AG08395 (cell line): ENCODE measurements at places on chromosomes 1 and 21.
A peak's percentile ranks its signal among the peaks of the same experiment; 100 is the strongest.

- DNase-seq = peak; percentile 14
These were observed 20.9 kb upstream of the MAN1A2 start for GRCh38 chr1:117346206-117346928.

DNA sequence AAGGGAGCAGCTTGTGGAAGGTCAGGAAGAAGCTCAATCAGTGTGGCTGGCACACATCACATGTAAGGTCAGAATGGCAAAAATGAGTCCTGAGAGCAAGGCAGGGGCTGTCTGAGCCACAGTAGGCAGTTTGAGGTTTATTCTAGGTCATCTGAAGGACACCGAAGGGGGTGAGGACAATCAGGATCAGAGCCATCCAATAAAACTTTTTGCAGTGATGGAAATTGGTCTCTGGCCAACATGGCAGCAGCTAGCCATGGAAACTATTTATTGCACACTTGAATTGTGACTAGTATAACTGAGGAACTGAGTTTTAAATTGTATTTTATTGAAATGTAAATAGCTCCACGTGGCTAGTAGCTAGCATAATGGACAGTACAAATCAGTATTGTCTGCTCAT, 97.0 kb upstream of the CACNA1E start:
- DNase-seq = no peak

DNA sequence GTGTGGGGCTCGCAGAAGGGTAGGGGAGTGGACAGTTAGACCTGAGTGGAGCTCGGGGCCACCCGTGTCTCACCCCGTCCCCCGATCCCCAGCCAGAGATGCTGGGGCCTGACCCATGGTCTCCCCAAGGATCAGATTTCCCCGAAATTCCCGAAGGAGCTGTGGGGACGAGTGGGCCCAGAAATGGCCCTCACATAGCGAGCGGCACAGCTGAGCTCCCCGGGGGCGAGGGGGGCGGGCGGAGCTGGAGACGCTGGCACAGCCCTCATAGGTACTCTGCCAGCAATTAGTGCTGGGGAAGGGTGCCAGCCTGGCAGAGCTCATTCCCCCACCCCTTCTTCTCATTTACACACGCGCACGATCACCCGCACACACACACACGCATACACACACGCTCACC, 9.2 kb downstream of the CASZ1 start:
- DNase-seq = no peak

DNA sequence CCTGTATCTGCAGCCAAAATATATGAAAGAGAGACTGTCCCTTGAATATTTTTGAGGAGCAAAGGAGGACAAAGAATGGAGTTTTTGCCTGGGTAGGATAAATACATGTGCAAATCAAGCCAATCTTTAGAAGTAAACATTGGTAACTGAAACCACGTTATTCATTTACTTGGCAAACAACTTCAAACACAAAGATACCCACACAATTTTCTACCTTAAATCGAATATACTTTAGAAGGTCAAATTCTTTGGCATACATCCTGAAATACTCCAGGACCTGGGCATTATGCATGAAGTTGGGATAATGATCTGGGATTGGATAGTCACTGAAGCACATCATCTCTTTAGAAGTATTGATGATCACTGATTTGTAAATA, 9.6 kb downstream of the FMO5 start:
- DNase-seq = no peak

DNA sequence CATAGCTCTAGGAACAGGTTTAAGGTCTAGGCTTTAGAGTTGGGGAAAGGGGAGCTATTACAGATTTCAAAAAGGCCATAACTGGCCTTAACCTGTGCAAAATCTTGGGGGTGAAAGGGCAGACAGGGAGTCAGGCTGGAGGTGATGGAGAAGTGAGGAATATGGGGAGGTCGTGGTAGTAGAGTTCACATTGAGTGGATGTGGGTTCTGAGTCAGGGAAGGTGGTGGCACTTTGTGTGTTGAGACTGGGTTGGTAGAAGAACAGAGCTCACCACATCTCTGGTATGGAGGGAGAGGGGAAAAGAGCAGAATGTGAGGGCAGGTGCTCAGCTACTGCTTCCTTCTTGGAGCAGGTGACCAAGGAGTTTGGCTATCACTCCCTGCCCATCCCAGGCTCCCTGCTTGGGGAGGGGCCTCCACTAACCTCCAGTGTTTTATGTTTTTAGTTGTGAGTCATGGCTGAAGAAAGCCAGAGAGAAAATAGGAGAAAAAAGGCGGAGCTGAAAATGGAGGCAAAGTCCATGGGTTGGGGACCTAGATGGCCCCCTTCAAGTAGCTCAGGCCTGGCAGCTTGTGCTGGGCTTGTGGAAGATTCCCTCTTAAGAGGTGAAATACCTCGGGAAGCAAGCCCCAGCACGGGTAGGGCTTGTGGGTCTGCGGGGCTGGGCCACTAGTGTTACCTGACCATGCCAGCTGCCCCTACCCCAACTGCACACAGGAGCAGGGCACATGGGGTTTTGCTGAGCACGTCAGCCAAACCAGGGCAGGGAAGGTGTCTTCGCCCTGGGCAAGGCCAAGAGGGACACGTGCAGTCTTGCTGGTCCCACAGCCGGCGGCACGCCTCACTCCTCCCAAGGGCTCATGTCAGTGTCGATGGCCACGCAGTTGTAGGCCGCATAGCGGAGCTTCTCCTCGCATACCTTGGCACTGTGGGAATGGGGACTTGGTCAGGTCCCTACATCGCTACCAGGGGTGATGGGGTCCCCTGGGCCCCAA, 8.2 kb downstream of the HECTD3 start:
- no peak for DNase-seq

GRCh38 chr21:25953659-25954058, 216.9 kb downstream of the APP start:
- DNase-seq = no peak

- no peak for DNase-seq
These were observed 67.3 kb upstream of the MAP10 start for GRCh38 chr1:232737917-232738316.

DNA sequence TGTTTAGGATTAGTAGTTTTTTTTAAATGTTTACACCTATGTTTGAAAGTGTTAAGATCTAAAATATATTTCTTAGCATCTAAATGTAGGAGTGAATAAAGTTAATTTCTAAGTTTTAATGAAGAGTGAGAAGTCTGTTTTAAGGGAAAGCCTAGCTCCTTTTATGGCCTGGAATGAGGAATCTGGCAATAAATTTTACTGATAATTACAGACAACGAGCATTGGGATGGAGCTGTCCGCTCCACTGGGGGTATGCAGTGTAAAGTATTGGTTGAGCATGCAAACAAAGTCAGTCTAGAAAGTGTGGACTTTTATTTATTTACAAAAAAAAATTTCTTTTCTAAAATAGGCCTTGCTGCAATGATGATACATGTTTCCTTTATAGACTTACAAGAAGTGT, 19.0 kb downstream of the CLIC6 start:
- no peak for DNase-seq

GRCh38 chr1:156128654-156129597, 14.4 kb downstream of the LMNA start:
- no peak for DNase-seq

GRCh38 chr1:53074313-53075154, 12.5 kb downstream of the PODN start:
- DNase-seq = no peak

- DNase-seq = no peak
These were observed 2225.7 kb downstream of the NCAM2 start for GRCh38 chr21:23223882-23224281.

DNA sequence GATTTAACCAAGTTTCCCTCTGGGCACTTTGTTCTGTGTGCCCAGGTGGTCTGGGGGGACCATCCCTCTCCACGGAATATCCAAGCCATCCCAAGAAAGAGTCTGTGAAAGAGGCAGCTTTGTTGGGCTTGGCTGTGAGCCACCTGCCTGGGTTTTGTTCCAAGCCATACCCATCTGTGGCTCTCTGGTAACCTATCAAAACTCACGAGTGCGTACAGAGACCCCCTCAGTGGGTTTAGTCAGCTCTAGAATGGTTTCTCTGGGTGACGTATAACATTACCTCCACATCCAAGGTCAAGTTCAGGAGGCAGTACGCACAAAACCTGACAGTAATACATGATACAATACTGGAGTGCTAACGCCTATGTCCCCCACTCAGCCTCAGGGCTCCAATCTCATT, 54.2 kb downstream of the DNTTIP2 start:
- DNase-seq = no peak

DNA sequence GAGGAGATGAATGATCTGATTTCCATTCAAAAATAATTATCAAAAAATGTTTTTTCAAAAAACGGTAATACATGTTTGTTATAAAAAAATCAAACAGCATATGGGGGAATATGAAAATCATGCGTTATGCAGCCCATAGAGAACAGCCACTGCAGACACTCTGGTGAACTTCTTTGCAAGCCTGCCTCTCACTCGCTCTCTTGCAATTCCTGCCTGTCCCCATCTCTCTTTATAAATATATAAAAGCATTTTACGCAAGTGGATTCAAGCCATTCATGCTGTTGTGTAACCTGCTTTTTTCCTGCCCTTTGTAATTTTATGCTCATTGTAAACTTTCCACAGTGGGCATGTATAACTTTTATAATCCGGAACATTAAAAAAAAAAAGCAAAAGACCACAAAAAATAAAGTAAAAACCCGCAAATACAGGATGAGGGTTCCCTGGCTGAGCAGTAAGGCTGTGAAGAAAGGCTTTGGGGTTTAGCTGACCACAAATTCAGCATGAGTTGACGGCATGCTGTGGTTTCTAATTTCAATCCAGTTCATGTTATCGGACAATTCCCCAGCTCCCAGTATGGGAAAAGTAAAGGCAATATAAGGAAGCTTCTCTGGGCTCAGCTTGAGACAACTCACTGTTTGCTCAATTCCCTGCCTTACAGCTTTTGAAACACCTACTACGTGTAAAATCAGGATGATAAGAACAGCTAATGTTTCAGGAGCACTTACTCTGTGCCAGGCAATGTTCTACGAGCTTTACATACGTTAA, 52.8 kb upstream of the ZBTB40 start:
- no peak for DNase-seq

DNA sequence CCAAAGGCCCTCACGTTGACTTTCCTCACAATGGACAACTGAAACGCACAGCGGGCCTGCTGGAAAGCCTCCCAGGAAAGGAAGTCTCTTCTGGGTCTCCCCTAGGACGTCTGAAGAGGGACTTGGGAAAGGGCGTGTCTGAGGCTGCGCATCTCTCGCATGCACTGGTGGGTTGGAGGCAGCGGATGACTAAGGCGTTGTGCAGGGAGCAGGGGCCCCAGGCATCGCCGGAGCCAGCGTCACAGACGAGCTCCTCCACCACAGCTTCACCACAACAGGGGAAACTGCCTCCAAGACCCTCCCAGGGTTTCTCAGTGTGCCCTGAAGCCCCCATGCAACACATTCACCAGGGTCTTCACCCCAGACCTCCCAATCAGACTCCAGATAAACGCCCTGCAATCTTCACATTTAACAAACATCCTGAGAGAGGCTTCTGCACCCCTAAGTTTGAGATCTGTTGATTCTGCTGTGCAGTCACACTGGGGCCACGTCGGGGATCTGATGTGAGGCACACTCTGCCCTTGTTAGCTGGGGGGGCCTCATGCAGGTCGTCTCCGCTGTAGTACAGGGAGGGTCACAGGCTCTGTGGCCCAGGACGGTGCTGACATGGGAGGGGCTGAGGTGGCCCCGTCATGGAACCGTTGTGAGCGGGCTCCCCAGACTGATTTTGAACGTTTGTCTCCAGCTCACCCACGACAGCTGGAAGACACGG, 7.0 kb upstream of the TFF1 start:
- no peak for DNase-seq

DNA sequence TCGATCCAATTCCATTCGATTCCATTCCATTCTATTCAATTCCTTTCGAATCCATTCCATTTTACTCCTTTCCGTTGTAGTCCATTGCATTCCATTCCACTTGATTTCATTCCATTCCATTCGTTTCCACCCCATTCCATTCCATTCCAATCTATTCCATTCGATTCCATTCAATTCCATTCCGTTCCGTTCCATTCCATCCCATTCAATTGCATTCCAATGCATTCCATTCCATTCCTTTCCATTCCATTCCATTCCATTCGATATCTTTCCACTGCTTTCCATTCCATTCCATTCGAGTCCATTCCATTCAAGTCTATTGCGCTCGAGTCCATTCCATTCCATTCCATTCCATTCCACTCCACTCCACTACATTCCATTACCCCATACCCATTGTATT, 2568.7 kb upstream of the TPTE start:
- no peak for DNase-seq

GRCh38 chr1:113142791-113143190, 69.8 kb downstream of the LRIG2 start:
- DNase-seq = peak; percentile 60

GRCh38 chr1:3070309-3070643, 1.3 kb downstream of the PRDM16 start:
- no peak for DNase-seq

GRCh38 chr1:3327936-3328590, 126.4 kb upstream of the ARHGEF16 start:
- DNase-seq = no peak

DNA sequence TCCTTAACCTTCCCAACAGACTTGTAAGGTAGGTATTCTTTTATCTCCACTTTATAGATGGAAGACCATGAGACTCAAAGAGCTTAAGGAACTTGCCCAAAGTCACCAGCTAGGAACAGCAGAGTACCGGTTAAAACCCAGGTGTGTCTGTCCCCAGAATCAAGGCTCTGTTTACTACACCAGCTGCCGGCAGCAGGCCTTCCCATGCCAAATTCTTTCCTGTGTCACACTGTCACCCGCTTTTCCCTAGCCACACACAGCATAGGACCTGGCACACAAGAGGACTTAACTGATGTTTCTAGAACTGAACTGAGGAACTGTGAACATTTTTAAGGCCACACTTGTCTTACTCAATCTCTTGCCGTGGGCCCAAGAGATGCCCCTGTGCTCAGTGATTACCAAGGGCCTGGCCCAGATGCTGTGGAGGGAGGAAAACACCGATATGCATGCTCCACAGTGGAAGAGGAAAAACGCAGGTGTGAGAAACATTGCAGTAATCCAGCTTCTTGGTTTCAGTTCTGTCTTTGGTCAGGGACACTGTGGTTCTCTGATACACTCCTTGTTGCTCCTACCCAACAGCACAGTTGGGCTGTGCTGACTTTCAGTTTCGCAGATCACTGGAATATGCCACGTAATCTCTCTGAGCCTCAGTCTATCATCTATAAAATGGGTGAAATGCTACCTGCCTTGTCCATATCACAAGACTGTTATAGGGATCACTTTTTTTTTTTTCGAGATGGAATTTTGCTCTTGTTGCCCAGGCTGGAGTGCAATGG, 13.9 kb upstream of the LY9 start:
- DNase-seq = no peak

- no peak for DNase-seq
These were observed 423 bp downstream of the SLAMF8 start for GRCh38 chr1:159827102-159827490.

- peak; percentile 20 for DNase-seq
These were observed 50.1 kb downstream of the AK4 start for GRCh38 chr1:65198096-65198495.

DNA sequence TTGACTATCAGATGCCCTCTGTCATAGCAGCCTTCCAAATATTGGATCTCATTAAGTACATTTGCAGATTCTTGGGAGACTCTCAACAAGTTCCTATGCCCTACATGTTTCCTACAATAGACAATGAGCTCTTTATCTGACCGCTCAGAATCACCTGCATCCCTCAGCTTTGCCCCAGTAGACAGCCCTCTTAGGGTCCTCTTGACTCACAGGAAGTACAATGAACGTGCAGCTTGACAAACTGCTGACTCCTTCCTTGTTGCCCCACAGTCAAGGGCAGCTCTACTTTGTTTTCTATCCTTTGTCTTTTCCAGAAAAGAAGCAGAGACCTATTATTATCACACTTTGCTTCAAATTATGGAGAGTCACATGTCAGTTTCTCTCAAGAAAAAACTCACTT, 27.6 kb downstream of the SLC44A5 start:
- DNase-seq = no peak

GRCh38 chr1:20081353-20081810, 11.4 kb downstream of the PLA2G5 start:
- no peak for DNase-seq
